Stimulated activated CD4-positive, alpha-beta T cell treated with anti-CD3 and anti-CD28 coated beads, TNF-alpha, amount 100 ng/mL, for 48 hours (primary cell): ENCODE measurements at places on chromosomes 6 and 20.

GRCh38 chr6:34695729-34696188, 808 bp downstream of the ILRUN start:
- no peak for DNase-seq

DNA sequence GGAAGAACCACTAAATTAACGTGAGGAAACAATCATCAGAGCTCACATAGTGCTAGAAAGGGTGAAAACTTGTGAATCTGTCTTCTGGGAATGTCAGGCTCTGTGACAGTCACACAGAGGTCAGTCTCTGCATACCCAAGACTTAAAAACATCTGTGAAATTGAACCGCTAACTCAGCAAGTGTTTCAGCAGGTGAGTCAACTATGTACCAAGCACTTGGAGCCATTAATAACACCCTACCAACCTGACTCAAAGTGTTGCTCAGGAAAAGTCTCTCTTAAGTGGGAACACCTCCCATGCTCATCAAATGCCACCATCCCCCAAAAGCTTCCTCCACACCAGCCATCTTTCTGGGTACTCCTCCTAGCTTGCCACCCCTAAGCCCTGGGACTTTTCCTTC, 92.3 kb upstream of the CARMIL1 start:
- no peak for DNase-seq

DNA sequence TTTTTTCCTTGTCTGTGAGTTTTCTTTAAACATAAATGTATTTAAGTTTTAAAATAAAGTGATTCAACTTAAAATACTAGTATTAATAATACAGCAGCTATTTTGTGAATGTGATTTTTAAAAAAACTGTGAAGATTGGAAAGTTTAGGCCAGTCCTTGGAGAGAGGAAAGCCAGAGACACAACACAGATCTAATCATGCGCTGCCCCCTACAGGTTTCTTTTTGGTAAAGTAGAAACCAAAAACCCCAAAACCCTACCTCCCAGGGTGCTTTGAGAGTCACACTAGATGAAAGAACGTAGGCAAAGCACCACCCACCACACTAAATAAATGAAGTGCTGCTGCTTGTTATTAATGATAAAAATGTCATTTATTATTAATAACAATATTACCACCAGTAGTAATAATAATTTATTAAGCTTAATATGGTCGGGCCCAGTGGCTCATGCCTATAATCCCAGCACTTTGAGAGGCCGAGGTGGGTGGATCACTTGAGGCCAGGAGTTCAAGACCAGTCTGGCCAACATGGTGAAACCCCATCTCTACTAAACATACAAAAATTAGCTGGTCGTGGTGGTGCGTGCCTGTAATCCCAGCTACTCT, 33.7 kb downstream of the SLC9A8 start:
- DNase-seq: peak; percentile 24

- no peak for DNase-seq
These were observed 139.3 kb upstream of the PHACTR1 start for GRCh38 chr6:12577124-12577850.

DNA sequence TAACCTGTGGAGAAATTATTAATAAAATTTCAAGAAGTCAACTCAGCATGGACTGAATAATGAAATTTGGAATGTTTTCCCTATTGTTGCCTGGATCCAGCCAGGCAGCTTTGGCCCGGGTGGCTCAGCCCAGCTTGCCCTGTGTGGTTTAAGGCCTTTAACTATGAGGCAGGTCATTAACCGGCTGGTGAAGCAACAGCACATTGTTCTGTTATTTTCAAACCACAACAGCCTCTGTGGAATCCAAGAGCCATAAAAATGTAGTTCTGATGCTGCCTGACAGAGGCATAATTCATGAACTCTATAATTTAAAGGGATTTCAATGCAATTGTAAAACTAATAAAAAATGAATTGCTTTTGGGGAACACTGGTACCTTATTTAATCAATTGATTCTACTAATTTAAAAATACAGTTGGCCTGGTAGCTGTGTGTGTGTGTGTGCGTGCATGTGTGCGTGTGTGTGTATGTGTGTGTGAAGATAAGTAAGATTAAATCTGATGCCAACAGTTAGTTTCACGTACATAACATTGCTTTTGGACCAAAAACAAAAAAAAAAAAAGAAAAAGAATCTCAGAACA, 117.7 kb downstream of the RPS12 start:
- no peak for DNase-seq

- DNase-seq: no peak
These were observed 76.0 kb downstream of the SRC start for GRCh38 chr20:37421988-37422387.

GRCh38 chr6:85092226-85092625, 327.8 kb upstream of the TBX18 start:
- no peak for DNase-seq

DNA sequence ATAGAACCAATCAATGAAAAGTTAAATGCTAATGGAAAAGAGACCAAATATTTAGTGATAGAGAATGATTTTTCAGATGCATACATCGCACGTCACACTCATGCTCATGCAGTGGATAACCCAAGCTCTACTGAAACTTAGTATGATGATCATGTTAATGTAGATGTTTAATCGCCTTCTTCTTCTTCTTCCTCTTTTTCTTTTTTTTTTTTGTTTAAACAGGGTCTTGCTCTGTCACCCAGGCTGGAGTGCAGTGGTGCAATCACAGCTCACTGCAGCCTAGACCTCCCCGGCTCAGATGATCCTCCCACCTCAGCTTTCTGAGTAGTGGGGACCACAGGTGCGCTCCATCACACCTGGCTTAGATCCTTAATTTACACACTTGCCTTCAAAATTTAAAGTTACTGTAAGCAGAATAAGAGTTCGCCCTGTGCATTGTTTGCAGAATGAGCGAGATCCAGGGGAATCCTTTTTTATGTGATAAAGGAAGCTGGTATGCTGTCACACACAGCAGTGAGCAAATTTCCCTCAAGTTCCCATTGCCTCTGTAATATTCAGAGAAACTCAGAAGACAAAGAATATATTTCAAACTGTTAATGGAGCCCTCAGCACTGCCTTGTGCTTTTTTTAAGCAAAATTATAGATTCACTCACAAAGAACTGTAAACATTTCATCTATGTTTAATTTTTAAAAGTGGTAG, 194.2 kb upstream of the SGK1 start:
- no peak for DNase-seq

- no peak for DNase-seq
These were observed 256.5 kb downstream of the SLC35F1 start for GRCh38 chr6:118163542-118163941.

DNA sequence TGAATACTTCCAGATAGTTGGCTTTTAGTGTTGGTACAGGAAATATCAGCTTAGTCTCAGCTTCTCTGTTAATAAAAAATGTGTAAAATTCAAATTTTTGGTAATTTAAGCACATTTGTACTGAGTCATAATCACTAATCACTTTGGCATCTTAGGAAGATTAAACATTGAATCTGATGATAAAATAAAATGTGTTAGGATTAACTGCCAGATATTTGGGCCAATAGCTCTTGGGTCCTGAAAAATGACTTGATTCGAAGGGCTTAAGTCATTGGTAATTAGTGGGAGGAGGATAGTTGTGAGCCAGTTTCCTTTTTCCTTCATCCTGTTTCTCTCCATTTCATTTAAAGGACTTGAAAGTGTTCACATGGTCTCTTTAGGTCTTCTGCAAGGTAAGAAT, 426.1 kb downstream of the RFPL4B start:
- no peak for DNase-seq

GRCh38 chr6:156842598-156843250, 65.5 kb downstream of the ARID1B start:
- no peak for DNase-seq

- DNase-seq: peak; percentile 34
These were observed 611 bp downstream of the CNPY3 start for GRCh38 chr6:42929821-42930360.

GRCh38 chr6:90938122-90938521, 351.2 kb upstream of the MAP3K7 start:
- DNase-seq: no peak

DNA sequence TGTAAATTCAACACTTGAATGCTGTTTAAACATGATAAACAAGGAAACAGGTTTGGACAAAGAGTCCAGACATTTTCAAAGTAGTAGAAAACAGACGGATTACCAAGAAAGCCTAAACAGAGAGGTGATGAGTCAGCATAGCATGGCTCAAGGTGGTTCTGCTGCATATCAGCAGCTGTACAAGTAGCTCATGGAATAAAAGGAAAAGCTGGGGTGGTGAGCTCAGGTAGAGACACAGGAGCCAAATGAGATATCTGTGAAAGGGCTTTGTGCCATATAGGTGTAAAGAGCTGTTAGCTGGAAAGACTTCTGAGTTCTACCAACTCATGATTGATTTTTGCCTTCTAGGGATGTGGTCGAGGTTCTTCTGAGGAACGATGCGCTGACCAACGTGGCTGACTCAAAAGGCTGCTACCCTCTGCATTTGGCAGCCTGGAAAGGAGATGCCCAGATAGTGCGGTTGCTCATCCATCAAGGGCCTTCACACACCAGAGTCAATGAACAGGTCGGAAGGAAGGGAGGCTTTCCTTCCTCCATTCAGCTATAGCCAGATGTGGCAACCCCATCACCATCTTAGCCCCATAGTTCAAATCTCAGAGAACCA, 80.7 kb downstream of the ANKS1A start:
- no peak for DNase-seq

GRCh38 chr6:55445648-55446204, 118.5 kb downstream of the GFRAL start:
- DNase-seq: no peak

- DNase-seq: no peak
These were observed 839.5 kb downstream of the FRK start for GRCh38 chr6:115221198-115221597.

DNA sequence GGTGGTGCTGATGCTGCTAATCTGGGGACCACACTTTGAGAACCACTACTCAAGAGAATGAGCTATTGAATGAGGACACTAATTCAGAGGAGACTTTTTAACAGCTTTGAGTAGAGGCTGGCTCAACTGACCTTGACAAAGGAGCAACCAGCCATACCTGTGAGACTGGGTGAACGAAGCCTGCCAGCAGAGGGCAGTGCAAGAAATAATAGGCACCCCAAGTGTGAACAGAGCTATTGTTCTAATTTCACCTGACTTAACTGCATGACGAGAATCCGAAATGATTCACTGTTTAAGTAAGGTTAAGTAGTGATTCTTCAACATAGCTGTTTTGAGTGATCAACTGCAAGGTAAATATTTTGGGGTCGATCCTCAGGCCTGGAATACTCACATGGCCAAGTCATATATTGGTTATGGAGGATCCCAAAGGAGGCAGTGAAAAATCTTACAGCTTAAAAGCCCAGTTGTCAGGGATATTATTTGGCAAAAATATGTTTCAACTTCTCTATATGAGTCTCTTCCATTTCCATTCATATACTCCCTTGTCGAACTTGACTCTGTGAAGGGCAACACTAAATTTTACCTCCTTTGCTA, 550.5 kb upstream of the MARCKS start:
- DNase-seq: no peak

GRCh38 chr6:115137910-115138309, 795.1 kb upstream of the HS3ST5 start:
- DNase-seq: no peak

GRCh38 chr6:21348504-21349195, 244.9 kb upstream of the SOX4 start:
- DNase-seq: no peak

- DNase-seq: no peak
These were observed 32.3 kb downstream of the ID4 start for GRCh38 chr6:19869464-19869863.

- no peak for DNase-seq
These were observed 408.6 kb upstream of the ADGRB3 start for GRCh38 chr6:68226460-68226859.

GRCh38 chr20:32035426-32035779, 16.6 kb upstream of the HCK start:
- no peak for DNase-seq

- no peak for DNase-seq
These were observed 126.7 kb downstream of the DST start for GRCh38 chr6:56516003-56516402.

DNA sequence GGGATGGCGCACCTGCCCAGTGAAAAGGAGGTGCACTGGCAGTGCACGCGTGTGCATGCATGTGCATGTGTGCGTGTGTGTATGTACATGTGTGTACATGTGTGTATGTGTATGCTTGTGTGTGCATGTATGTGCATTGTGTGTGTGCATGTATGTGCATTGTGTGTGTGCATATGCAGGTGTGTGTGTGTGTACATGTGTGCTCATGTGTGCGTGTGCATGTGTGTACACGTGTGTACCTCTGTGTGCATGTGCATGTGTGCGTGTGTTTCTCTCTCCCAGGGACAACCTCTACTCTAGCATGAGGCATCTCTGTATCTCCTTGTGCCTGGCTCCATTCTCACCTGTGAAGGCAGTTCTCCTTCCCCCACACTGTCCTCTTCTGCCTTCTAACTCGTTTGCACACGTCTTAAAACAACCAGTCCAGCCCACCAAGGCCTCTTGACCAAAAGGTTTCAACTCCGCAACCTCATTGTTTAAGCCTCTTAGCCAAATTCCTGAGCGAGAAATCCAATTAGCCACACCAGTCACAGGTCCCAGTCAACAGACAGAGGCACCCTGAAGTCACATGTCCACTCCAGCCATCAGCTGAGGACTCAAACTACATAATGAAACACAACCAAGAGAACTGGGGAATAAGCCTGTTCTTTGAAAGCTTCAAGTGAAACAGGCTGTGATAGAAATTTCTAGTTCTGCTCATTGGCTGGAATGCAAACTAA, 103.5 kb upstream of the PTPRT start:
- DNase-seq: no peak

DNA sequence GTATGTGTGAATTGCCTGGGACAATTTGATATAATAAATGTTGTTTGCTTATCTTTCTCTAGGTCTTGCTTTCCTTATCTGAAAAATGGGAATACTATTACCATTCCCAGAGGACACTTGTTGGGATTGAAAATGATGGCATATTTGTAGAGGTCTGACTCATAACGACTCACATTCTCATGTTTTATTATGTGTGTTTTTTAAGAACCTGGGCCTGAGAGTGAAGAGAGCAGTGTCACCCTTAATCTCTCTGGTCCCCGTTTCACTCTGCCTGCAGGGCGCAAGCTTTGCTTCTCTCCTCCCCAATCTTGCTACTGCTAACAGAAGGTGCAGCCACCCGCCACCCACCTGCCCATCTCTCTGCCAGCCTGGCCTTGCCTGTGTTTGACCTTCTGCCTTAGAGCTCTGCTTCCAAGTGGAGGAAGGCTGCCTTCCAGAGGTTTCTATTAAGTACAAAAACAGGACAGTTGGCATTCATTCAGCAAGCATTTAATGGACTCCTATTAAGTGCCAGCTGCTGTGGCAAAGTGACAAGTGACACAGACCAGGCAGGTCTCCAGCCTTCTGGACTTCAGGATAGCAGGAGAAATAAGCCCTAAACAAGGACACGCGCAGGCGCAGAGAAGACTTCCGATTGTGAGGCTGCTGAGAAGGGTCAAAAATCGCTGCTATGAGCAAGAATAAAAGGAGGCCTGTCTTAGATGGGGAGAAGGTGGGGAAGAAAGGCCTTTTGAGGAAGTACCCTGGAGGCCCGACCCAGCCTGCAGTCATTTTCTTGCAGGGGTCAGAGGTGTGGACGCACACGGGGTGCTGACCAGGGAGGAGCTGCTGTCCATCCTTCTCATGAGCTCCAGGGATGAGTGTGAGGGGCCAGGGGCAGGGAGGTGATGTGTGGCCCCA, 112.5 kb downstream of the JPH2 start:
- no peak for DNase-seq

- DNase-seq: no peak
These were observed 38.9 kb upstream of the FRMD1 start for GRCh38 chr6:168117942-168118341.
